ENCODE measurements at places on chromosomes 5 and 9.
A peak's percentile ranks its signal among the peaks of the same experiment; 100 is the strongest.

DNA sequence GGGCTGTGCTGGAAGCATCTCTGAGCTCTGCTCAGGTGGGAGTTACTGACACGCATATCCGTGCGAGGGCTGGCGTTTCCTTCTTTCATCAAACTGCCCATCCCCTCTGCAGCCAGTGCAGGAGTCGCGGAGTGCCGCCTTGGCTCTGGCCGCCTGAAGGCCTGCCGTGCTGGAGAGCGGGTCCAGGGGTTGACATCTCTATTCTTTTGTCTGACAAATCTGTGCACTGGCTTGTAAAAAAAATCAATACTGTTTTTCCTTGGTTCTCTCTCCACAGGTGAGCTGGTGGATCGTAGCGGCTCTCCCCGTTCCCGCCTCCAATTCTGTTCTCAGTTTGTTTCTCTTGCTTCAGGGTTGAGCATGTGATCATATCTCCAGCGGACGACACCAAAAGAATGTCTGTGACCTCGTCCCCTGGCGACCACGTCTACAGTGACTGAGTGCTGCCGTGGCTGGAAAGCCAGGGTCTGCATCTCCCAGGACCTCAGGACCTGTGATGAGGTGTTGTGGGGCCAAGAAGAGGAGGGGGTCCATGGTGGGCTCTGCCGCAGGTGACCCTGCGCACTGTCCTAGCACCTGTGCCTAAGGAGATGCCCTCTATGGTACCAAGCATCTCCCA lies 214.3 kb upstream of the IRX4 start:
- no peak for DNase-seq

- peak; percentile 34 for DNase-seq
Measured at GRCh38 chr9:92947268-92948037, at the start of gene FGD3. Gene FGD3 (plus strand): TSS chr9:92947523. CDS start chr9:92976257, 28,734 bp downstream.

DNA sequence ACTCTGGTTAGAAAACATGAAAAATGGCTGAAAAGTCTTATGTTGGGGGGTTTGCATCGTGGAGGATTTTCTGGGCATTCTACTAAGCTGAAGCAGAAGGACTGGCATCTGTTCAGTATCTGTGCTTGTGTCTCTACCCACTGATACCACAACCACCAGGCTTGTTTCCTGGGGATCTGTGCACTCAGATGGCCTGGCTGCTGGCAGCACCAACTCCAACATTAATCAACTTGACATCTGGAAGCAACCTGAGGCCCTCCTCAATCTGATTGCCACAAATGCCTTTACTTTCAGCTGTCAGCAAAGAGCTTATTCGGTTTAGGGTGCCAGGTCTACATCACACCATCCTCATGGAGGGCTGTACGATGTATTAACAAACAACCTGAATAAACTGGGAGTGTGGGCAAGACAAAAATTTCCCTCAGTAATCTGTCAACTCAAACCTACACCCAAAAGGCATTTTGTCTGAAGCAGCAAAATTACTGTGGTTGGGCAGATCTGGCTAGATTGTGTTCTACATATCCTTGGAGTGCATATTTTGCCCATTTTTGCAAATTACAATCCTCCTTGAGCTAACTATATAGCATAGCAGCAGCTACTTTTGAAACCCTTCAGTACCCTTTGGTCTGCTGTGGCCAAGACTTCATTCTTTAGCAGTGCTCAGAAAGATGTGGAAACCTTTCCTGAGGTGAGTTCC lies 74.6 kb downstream of the FOXD1 start:
- no peak for DNase-seq

DNA sequence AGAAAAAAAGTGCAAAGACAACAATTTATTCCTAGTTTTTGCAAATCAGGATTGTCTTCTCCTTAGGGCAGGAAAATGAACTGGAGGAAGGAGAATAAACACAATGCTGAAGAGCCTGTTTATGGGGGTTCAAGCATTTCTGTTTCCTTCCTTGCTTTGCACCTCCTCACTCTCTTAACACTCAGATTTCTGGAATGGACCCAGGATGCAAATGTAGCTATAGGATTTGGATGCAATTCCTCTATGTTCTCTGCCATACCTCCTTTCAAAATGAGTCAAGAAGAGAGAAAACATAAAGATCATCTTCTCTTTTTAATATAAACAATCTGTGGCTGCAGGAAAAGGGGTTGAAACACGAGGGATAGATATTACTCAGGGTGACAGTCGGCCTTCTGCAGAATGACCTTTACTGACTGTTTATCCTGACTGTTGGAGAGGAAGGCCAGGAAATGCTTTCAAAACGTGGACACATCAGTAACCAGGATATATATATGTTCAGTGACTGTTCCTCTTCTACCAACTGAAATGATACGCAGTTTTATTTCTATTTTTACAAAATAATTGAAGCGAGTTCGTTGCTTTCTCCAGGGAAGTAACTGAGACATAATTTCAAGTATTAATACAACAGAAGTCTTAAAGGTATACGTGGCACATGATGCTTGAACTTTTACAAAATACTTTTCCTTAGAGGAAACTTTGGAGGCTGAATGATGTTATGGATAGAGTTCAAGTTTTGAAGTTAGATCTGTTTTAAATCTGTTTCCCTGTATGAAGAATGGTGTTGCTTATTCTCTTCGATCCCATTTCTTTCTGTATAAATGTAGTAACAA lies 44.4 kb downstream of the ACTBL2 start:
- no peak for DNase-seq

DNA sequence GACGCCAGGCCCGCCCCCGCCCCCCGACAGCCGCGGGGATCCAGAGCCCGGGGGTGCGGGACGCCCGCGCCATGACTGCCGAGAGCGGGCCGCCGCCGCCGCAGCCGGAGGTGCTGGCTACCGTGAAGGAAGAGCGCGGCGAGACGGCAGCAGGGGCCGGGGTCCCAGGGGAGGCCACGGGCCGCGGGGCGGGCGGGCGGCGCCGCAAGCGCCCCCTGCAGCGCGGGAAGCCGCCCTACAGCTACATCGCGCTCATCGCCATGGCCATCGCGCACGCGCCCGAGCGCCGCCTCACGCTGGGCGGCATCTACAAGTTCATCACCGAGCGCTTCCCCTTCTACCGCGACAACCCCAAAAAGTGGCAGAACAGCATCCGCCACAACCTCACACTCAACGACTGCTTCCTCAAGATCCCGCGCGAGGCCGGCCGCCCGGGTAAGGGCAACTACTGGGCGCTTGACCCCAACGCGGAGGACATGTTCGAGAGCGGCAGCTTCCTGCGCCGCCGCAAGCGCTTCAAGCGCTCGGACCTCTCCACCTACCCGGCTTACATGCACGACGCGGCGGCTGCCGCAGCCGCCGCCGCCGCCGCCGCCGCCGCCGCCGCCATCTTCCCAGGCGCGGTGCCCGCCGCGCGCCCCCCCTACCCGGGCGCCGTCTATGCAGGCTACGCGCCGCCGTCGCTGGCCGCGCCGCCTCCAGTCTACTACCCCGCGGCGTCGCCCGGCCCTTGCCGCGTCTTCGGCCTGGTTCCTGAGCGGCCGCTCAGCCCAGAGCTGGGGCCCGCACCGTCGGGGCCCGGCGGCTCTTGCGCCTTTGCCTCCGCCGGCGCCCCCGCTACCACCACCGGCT lies 1.0 kb downstream of the FOXE1 start:
- peak; percentile 52 for DNase-seq

- DNase-seq: no peak
Measured at GRCh38 chr9:72352911-72353388, 12.1 kb downstream of the ZFAND5 start.

GRCh38 chr9:124783830-124784229 lies 6.9 kb downstream of the OLFML2A start:
- DNase-seq: no peak

GRCh38 chr9:38025166-38025565 lies 43.9 kb downstream of the SHB start:
- DNase-seq: no peak

- DNase-seq: no peak
Measured at GRCh38 chr5:93596310-93596675, 13.3 kb downstream of the NR2F1 start.
